Activated CD4-positive, alpha-beta T cell treated with anti-CD3 and anti-CD28 coated beads, Interleukin-2, amount 10 ng/mL, durations not matched to agents 24 days and 14 days (primary cell): ENCODE measurements at places on chromosomes 7 and 10. TPM values are rescaled to one million over a fixed set of nuclear protein-coding genes. Genes with fewer than 3 reads are reported as not detected.

DNA sequence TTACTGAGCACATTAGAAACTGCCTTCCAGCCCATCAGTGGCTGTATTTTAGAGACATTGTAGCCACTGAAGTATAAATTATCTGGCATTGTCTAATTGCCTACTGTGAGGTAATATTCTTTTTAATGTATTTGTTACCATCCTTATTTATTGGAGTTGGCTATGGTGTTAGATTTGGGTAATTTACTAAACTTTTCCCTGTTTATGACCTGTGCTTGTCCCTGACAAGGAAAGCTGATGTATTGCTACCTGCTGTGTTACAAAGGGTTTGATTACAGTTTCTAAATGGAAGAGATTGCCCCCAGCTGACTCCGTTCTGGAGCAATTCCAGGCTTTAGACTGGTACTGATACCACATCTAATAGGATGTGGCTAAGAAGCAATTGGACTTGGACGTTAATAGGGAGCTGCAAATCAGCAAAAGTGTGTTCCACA lies 12.3 kb upstream of the ASCC1 start:
- no peak for DNase-seq

DNA sequence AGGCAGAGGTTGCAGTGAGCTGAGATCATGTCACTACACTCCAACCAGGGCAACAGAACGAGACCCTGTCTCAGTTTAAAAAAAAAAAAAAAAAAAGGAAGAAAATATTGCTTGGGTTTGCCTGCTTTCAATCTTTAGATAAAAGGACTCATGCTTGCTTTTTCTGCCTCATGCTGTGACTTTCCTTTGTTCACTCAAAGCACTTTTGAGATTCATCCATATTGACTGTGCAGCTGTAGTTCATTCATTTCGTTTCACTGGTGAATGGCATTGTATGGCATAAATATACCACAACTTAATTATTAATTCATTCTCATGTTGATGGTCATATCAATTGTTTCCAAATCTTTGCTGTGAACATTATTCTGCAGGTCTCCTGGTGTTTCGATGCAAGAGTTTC lies 97.6 kb upstream of the NFE2L3 start:
- DNase-seq, result no peak

GRCh38 chr7:41911792-41912191 lies 208.9 kb upstream of the INHBA start:
- no peak for DNase-seq

DNA sequence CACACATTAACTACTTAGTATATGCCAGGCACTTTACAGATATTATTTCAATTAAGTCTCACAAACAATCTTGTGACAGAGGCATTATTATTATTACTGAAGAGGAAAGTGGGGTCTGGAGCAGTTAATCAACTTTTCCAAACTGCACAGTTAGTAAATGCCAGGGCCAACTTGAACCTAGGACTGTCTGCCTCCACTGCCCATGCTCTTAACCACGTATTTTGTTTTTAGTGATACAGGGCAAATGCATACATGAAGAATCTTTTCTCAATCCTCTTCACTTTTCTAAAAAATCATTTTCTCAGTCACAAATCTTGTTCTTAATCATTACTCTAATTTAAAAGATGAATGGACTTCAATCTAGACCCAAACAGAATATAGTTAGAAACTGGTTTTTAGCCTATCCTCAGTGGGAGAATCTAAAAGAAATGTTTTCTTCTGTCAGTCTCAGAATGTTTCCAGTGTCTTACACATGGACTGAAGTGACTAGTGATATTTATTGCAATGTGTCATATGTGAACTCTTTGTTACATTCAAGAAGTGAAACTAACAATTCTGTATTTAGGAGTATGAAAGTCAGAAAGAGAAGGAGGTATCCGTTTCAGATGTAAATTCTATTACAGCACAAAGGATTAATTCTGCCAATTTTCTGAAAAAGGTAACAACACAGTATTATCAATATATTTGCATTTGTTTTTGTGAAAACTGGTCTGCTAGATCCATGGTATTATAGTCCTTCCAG lies 55.5 kb upstream of the CCNJ start:
- no peak for DNase-seq

DNA sequence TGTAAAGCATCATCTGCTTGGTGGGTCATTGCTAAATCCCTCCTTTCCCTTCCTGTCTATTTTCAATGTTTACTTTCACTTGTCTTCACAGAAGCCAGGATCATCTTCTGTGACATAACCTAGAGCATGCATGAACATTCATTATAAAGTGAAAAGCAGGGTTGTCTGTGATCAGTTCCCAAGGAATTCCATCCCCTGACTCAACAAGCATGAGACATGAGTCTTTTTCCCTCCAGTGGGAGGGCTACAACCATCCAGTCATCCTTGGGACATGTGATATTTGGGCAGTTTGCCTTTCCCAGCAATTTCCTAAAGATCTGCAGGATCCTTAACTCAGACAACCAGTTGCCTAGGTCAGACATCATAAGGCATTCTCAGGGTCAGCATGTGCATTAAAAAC lies 166.3 kb upstream of the TMEM196 start:
- no peak for DNase-seq

DNA sequence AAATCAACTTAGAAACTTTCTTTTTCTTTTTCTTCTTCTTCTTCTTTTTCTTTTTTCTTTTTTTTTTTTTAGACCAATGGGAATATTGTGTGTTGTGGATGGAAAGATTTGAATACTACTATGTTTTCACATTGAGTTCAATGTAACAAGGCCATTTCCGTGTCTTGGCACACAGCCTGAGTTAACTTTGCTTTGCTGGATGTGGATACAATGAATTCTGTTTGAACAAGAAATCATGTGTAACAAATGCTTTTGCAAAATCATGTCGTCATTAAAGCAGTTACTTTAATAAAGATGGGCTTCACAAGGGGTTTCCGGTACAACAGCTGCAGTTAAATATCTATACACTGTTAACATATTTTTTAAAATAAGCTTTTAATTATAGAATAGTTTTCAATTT lies 13.5 kb upstream of the ENTPD1 start:
- DNase-seq, result no peak

DNA sequence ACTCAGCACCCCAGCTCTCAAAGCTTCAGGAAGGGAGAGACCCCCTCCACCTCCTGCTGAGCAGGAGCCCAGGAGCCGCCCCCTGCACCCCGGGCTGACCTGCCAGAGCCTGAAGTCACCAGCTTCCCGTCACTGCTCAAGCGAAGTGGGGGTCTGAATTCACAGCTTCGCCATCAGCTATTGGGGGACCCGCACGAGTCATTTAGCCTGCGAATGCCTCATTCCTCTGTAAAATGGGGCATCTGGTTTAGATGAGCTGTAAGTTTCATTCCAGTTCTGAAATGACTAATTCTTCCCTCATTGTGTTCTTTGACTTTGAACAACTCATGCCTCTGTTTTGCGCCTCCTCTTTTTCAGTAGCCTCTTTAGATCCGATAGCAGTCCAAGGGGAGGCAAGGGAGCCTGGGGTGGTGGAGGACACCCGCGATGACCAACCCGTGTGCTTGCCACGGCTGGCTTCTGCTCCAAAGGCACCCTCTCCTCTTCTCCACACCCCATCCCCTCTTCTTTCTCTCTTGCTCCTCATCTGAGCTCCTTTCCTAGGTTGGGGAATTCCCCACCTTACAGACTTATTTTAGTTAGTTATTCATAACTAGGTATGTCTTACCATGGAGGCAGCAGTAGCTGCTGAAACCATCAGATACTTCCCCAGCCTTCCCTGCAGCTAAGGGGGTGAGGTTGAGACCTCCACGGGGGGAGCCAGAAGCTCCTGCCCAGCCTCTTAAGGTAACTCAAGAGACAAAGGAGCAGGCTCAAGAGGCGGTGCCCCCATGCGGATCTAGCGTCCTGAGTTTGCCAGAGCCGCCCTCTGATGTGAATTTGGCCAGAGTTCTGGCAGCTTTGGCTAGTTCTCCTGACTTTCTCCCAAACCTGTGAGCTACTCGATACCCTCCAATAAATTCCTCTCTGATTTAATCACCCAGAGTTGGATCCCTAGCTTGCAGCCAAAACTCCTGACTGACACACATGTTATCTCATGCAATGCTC lies 47.7 kb downstream of the RBM17 start:
- peak; percentile 85 for DNase-seq

GRCh38 chr7:142478479-142479220 lies 220.8 kb upstream of the PRSS58 start:
- peak; percentile 81 for DNase-seq

DNA sequence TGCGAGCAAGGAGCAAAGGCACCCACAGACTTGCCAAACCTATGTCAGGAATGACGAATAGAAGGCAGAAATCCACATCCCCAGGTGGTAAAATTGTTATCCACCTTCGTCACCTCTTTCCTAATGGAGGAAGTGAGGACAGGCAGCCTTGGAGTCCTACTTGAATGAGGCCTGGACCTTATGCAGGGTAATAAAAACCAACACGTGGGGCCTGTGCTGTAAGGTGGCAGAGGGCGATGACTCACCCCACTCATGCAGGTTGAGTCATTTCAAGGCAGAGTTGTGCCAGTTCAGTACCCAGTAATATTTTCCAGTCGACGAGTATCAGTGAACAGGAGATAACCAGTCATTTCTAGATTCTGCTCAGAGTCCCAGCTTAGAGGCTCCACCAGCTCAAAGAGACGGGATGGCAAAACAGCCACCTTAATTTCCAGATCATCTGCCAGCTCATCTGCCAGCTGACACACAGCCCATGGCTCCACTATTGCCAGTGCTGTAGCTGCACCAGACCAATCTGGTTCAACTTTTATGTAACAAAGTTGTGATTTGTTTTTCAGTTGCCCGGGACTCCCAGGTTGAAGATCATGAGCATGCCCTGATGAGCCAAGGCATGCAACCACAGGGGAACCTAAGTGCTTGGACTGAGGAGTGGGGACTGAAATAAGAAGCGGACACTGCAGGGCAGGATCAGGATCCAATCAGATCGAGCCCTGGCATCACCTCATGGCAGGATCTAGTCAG lies 176.2 kb upstream of the ITGB1 start:
- peak; percentile 83 for DNase-seq

DNA sequence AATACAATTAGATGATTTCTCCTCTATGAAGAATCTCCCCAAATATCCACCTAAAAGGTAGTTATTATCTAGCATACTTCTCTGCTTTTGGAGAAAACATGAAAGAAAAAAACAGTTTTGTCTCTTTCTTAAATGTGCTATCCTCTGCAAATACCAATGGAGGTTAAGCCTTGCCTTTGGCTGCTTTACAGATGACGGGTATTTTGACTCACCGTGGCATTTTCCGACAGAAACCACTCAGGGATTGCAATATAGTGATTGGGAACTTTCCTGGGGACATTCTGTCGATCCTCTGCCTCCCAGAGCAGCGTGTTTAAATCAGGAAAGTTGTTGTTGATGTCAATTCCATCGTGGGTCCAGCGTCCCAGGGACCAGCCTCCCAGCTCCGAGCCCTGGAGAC lies 100.6 kb downstream of the GPR26 start:
- DNase-seq, result no peak

- DNase-seq, result peak; percentile 35
Observed at GRCh38 chr10:21624951-21625350, 90.9 kb downstream of the MLLT10 start.

GRCh38 chr10:42924484-42924883 lies 141.9 kb downstream of the BMS1 start:
- DNase-seq, result no peak

The NAT16 gene
- total RNA-seq, result not detected in 2 replicates

The TAS2R5 gene
- total RNA-seq, result 0.89 and 1.0 TPM in 2 replicates

The SEMA3E gene
- not detected in 2 replicates for total RNA-seq

The ASNS gene
- total RNA-seq, result 80.6 and 84.1 TPM in 2 replicates
